ENCODE measurements at places on chromosomes 7 and 10.

DNA sequence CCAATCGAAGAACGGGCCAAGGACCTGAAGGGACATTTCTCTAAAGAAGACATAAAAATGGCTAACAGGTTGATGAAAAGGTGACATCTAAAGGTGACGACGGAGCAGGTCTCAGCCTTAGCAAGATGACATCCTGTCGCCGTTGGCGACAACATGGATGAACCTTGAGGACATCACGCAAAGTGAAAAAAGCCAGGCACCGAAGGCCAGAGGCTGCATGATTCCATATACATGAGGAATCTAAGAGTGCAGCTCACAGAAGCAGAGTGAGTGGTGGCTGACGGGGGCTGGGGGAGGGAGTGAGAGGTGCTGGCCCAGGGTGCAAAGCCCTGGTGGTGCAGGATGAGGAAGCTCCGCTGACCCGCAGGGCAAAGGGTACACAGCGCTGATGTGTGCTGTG lies 34.1 kb upstream of the NKX6-2 start:
- DNase-seq: no peak

GRCh38 chr10:91287912-91288311 lies 67.4 kb downstream of the PCGF5 start:
- no peak for DNase-seq

- no peak for DNase-seq
These were observed 14.6 kb downstream of the VCL start for GRCh38 chr10:74012480-74012879.

DNA sequence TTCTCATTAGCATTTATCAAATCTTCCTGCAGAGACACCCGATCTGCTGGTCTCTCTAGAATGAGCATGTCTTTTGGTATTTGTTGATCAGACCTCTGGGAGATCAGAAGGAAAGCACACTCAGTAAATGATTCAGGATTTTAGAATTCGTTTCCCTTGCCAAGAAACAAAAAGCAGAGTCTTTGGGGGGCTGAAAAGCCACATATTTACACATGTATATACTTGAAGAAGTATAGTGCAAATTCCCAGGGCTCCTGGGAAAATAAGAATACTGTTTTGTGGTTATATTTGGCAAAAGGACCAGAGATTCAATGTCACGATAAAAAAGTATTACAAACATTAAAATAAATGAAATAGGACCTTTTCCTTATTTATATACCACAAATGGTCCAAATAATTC lies 100.2 kb downstream of the AGMO start:
- no peak for DNase-seq

GRCh38 chr7:155002411-155003091 lies 373 bp downstream of the PAXIP1 start:
- DNase-seq: no peak

DNA sequence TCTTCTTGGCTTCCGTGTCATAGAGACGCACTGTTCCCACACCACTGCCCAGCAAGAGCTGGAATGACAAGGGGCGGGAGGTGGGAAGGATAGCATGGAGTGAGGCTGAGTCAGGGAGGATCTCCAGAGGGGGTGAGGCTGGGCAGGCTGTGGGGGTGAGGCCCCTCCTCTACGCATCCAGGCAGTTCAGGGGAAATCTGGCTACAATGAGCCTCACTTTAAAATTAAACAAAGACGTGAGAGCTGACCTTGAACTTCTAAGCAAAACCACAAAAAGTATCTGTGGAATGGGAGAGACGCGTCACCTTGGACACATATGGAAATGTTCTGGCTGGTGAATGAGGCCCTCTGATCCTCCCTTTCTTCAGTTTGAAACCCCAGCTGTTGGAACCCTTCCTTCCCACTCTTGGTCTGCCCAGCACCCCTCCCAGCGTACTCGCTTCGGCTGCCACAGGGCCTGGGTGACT lies 17.7 kb downstream of the WDR91 start:
- DNase-seq: no peak
